ENCODE measurements at places on chromosomes 5 and 9. TPM values are rescaled to one million over a fixed set of nuclear protein-coding genes. Genes with fewer than 3 reads are reported as not detected.

Gene LHX2
- total RNA-seq: 0.49 TPM

Gene KCNIP1
- not detected for total RNA-seq

Gene F2RL2
- not detected for total RNA-seq

Gene ITGA1
- total RNA-seq: 0.05 TPM

Gene PPP2R2B
- not detected for total RNA-seq

All from B cell (primary cell).